Left renal pelvis (tissue), 4 donors: ENCODE measurements at places on chromosomes 11 and 22.

DNA sequence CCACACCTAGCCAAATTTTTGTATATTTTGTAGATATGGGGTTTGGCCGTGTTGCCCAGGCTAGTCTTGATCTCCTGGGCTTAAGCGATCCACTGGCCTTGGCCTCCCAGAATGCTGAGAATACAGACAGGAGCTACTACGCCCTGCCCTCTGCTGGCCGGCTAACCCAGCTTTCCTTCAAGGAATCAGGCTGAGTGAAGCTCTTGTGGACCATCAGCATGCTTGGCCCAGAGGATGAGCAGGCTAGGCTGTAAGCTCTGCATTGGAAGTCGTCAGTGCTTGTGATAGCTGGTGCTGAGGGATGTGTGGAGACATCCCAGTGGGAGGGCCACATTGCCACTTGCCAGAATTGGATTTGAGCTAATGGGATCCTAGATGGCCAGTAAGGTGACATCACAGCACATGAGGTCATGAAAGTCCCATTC is 60.6 kb downstream of the MED15 start:
- no peak for DNase-seq

GRCh38 chr11:30608534-30608933 is 22.4 kb upstream of the MPPED2 start:
- no peak for DNase-seq

- DNase-seq: no peak
Observed at GRCh38 chr11:66012371-66012945, 650 bp downstream of the CST6 start.

- no peak for DNase-seq
Observed at GRCh38 chr11:65918211-65919140, at the start of gene C11orf68. Gene C11orf68, minus strand, starts transcription at chr11:65919062. Its CDS starts 31 bp downstream, at chr11:65919031.

GRCh38 chr11:112665291-112665690 is 295.9 kb upstream of the NCAM1 start:
- no peak for DNase-seq

GRCh38 chr11:12802418-12803085 is 128.3 kb downstream of the TEAD1 start:
- DNase-seq: peak; percentile 69

GRCh38 chr11:119460582-119460981 is 37.6 kb upstream of the THY1 start:
- DNase-seq: no peak

DNA sequence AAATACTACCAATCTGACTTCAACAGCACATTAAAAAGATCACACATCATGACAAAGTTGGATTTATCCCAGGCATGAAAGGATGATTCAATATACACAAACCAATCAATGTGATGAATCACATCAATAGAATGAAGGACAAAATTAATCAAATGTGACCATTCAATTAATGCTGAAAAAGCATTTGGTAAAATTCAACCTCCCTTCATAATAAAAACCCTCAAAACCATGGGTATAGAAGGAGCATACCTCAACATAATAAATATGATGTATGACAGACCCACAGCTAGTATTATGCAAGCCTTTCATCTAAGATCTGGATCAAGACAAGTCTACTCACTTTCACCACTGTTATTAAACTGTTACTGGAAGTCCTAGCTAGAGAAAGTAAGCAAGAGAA is 921.7 kb upstream of the RAG2 start:
- DNase-seq: no peak

- DNase-seq: no peak
Observed at GRCh38 chr11:57150454-57150917, 31.3 kb upstream of the LRRC55 start.

- DNase-seq: no peak
Observed at GRCh38 chr22:19821523-19822300, 33.0 kb downstream of the GNB1L start.

GRCh38 chr11:126522152-126522551 is 166.7 kb downstream of the ST3GAL4 start:
- DNase-seq: no peak

- no peak for DNase-seq
Observed at GRCh38 chr11:64638018-64638665, 47.1 kb downstream of the SLC22A12 start.

DNA sequence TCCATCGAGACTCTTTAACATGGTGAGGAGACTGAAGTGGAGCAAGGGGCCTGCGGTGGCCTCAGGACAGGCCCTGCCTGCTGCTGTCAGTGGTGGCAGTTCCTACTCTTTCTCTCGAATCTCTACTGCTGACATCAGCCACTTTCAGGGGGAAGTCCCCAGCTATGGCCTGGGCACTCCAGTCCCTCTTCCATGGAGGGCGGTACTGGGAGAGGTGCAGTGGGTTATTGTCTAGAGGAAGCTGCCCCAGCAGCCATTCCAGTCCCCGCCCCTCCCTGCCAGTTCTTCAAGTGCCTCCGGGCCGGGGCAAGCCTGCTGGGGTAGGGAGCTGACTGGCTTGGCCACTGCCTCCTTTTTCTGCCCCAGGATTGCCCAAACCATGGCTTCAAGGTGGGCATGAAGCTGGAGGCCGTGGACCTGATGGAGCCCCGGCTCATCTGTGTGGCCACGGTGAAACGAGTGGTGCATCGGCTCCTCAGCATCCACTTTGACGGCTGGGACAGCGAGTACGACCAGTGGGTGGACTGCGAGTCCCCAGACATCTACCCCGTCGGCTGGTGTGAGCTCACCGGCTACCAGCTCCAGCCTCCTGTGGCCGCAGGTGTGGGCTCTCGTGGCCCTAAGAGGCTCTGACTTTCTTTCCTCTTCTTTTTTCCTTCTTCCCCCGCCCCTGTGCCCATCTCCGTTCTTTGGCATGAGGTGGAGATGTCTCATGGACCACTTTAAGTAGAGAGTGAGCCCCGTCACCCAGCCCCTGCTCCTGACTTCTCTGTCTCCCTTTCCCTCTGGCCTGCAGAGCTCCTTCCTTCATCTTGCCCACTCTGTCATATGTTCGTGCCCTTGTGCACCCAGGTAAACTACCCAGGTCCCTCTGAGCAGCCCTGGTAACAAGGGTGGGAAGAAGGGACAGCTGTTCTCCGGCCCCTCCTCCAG is 13.7 kb downstream of the CHADL start:
- DNase-seq: no peak

GRCh38 chr11:32069361-32070058 is 21.4 kb upstream of the RCN1 start:
- DNase-seq: no peak

DNA sequence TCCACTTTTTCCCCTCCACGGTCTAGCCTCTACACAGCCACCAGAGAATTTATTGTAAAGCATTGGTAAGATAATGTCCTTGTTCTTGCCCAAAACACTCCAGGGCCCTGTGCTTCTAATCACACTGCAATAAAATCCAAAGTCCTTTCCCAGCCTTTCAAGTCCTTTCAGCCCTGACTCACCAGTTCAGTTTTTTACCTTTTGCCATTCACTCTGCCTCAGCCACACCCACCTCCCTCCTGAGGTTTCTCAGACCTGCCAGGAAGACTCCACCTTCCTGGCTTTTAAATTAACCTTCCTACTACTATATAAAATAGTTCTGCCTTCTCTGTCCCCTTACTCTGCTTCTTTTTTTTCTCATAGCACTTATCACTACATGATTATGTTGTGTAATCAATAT is 91.0 kb upstream of the ARHGAP32 start:
- DNase-seq: no peak

DNA sequence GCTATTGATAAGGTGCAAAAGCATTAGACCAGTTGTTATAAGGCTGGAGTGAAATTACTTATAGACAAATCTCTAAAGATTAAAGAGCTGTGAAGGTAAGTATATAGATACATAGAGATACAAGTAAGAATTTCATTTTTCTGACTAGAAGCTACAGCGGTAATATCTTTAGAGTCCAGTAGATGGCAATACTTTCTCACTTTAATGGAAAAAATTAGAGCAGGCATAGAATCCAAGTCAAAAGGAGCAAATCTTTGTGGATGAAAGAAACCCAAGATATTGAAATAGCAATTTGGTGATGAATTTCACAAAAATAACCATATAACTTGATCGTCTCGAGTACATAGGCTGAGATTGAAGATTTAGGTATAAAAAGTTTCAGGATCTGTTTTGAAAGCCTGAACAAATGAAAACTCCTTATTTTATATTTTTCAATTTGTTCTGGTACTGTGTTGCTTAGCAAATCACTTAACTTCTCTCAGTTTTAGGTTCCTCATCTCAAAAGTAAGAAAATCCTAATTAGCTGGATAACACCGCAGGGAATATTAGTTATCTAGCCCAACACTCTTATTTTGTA is 81.9 kb downstream of the UVRAG start:
- peak; percentile 22 for DNase-seq

GRCh38 chr22:37273846-37274225 is 8.5 kb upstream of the CYTH4 start:
- no peak for DNase-seq

GRCh38 chr22:39375646-39376045 is 23.9 kb upstream of the TAB1 start:
- DNase-seq: no peak

GRCh38 chr22:46763051-46763705 is 728 bp downstream of the TBC1D22A start:
- no peak for DNase-seq

GRCh38 chr22:44089717-44090570 is 65.8 kb downstream of the PARVB start:
- DNase-seq: no peak

DNA sequence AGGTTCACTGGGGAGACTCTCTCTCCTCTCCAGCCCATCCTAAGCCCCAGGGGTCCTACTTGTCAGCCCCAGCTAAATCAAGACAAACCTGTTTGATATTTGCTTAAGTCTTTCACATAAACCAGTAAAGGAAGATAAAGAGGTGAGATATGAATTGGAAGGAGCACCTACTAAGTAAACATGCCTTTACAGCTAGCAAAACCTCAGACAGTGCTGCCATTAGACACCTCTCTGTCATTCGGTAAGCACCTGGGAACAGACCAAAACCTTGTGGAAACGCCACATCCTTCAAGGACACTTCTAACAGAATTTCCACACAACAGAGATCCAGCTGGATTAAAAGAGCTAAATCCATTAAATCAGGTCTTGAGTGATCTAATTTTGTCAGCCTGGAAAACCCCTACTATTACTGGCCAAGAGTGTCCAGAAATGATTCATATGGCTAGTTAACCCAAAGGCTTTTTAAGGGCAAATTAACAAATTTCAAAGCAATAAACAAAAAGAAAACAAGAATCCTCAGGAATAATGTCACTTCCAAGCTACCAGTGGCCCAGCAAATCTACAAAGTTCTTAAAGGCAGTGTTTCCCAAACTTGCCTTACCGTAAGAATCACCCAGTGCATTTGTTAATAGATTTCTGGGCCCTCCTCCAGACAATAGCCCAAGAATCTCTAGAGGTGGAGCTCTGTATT is 2.4 kb downstream of the VPS37C start:
- DNase-seq: no peak

DNA sequence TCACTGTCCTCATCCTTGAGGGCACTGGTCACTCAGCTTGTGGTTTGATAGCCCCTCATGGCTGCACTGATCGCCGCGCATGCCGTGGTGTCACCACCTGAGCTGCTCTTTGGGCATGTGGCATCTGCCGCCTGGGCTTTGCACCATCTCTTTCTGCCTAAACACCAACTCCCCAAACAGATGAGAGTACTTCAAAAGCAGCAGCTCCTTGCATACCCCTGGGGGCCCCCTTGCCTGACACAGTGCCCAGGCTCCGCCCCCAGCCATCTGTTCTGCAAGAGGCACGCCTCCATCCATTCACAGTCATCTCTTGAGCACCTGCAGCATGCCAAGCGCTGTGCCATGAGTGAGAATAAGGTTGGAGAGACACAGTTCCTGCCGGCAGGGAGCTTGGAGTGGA is 104.5 kb upstream of the B3GAT1 start:
- DNase-seq: no peak

DNA sequence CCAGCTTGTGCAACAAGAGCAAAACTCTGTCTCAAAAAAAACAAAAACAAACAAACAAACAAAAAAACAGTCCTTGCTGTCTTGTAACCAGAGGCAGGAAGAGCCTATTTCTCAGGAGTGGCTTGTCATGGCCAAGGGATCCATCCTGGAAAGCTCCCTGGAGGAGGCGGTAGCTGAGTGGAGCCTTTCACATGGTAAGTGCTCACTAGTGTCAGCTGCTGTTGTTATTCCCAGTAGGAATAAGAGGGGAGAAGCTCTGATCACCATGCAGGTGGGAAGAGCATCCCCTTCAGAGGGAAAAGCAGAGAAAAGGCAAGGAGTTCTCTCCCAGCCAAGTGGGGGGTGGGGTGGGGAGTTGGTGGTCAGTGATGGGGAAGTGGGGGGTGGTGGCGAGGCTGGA is 54.6 kb upstream of the WNT7B start:
- no peak for DNase-seq

DNA sequence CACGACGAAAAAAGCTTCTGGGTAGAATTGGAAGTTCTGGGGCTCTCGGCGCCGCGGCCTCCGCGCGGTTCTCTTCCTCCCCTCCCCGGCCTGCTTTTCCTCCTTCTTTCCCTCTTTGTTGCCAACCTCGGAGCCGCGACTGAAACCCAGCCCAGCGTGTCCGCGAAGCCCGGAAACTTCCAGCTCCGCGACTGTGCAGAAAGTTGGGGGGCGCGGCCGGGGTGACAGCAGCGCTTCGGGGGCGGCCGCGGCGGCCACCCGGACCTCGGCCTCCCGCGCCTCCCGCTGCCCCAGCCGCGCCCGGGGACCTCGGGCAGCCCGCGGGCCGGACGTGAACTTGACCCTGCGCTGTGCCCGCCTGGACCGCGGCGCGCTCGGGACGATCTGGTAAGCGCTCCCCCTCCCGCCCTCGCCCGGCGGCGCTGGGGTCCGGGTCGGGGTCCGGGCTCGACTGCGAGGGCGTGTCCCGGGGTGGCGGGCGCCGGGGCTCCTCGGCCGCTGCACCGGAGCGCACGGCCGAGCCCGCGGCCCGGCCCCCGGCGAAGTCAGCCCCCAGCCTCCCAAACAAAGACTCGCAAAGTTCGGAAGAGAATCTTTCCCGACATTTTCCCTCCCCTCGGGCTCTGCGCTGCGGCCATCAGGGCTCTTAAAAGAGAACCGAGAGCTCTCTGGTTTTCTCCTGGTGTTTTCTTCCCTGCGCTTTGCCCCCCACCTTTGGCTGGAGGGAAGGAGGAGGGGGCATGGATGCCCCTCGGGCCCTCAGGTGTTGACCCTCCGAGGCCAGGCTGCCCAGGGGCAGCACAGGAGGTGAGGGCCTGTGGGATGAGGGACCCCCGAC is 67.9 kb upstream of the WNT7B start:
- no peak for DNase-seq

- DNase-seq: no peak
Observed at GRCh38 chr22:44718418-44718817, 16.4 kb downstream of the PRR5 start.

DNA sequence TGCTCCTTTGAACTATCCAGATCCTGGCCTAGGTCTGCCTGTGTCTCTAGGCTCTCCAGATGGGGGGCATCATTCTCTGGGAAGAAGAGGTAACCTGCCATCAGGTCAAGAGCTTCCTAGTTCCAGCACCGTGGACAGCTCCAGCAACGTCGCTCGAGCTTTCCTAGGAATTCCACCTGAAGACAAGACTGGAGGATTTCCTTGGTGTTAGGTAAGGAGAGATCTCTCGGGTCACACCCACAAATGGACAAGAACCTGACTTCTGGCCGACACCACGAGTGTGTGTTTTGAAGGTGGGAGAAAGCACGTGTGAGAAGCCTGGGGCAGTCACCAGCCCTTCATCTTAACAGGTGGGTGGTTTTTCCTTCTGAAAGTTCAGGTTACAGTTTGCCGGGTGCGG is 1.2 kb downstream of the PRG3 start:
- no peak for DNase-seq
